ENCODE measurements at places on chromosomes 3 and 15.
A peak's percentile ranks its signal among the peaks of the same experiment; 100 is the strongest.

DNA sequence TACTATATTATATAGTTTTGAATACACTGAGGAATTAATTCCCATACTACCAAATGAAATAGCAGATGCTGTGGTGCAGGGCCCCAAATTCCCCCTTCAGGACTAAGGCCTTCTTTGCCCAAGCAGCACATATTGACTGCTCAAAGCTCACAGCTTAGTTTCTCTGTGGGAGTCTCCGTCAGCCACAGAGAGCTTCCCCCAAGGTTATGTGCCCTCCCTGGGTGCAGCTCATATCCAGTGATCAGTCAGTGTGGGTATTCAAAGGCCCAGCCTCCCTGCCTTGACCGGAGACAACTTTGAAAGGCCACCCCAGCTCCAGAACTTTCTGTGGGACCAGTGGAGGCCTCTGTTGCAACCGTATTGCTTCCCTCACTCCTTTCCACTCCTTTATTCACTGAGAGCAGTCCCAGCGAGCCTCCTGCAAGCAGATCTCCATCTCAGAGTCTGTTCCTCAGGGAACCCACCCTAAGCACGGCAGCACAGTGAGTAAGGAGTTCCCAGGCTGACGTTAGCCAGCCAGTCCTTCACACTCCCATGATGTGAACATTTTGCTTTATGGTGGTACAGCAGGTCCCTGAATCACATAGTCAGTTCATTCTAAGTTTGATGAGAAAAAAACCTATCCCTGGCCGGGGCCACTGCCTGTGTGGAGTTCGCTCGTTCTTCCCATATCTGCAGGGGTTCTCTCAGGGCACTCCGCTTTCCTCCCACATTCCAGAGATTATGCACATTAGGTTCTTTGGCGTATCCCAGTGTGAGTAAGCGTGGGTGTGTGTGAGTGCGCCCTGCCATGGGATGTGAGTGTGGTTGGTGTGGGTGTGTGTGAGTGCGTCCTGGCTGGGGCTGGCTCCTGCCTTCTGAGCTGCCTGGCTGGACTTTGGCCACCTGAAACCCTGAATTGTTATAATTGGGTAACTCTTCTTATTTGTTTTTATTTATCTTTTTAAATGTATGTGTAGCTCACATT, 64.4 kb upstream of the PPARG start:
- peak; percentile 76 for DNase-seq

DNA sequence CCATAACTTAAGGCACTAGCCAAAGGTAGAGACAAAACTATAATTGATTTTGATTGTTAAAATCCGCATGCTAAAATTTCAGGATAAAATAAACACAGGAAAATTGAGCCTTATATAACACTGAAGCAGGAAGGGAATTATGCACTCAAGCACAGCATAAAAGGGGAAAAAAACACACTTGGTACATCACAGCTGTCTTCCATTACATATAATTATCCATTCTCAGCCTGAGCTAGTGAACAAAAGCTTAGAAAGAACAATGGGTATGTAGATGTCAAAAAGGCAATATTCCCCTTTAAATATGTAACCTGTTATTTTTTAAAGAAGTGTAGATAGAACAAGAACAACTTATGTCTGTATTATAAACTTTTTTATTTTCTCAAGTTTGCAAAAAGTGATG, 899.2 kb downstream of the ROBO1 start:
- no peak for DNase-seq

- DNase-seq = no peak
These were observed 57.5 kb downstream of the FLNB start for GRCh38 chr3:58065700-58066167.

- DNase-seq = no peak
These were observed 30.4 kb upstream of the ATP1B3 start for GRCh38 chr3:141846050-141846433.

GRCh38 chr3:31253782-31254181, 278.9 kb upstream of the STT3B start:
- no peak for DNase-seq

DNA sequence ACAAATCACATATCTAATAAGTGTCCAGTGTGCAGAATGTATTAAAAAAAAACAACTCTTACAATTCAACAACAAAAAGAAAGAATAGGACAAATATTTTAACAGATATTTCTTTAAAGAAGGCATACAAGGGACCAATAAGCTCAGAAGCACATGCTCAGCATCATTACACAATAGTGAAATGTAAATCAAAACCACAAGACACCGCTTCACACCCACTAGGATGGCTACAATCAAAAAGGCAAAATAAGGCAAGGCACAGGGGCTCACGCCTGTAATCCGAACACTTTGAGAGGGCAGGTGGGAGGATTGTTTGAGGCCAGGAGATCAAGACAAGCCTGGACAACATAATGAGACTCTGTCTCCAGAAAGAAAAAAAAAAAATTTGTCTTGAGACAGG, 255.6 kb downstream of the MAGI1 start:
- no peak for DNase-seq

DNA sequence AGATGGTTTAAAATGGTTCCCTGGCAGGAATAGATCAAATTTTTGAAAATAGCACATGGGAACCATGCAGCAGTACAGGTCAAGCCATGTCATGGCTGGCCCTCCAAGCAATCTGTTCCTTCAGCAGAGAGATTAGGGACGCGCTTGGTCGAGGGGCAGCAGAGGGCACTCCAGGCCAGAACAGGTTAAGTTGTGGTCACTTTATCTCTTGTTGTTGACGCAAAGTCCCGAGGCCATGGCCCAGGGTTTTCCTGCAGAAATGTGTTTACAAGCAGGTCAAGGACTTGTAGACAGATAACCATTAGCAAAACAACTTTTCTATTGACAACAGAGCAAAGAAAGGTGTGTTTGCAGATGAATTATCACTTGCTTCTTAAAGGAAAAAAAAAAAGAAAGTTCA, 570.0 kb upstream of the NR2F2 start:
- peak; percentile 26 for DNase-seq

DNA sequence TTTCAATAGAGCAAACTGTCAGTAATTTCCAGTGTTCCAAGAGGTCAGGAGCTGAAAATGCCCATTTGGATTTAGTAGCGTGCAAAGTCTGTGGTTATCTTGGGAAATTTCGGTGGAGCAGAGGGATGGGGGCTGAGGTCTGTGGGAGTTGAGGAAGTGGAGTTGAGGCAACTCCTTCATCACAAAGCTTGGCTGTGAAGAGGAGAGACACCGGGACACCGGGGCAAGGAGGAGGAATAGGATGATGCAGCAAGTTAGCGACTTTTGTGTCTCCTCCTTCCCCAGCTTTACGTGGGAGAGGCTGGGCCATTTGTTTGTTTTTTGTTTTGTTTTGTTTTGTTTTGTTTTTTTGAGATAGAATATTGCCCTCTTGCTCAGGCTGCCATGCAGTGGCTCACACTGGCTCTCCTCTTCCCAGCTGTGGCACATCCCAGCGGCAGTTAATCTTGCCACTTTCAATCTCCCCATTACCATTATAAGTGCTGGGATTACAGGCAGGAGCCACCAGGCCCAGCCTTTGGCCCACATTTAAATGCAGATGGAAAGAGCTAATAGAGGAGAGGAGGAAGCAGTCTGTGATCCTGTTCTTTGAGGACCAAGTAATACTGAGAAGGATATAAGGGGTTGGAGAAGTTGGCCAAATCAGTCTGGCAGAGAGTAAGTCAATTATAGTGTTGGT, 47.1 kb downstream of the CRTC3 start:
- no peak for DNase-seq

GRCh38 chr3:134249296-134249841, 1.3 kb downstream of the RYK start:
- DNase-seq = peak; percentile 6

- no peak for DNase-seq
These were observed 93.2 kb downstream of the CHRNA7 start for GRCh38 chr15:32123473-32123872.

All from kidney tubule cell (primary cell).